ENCODE measurements at places on chromosomes 7 and 10.

- DNase-seq = no peak
These were observed 369 bp upstream of the SCIN start for GRCh38 chr7:12570168-12570533.

GRCh38 chr10:89224739-89225443 lies 17.8 kb upstream of the CH25H start:
- no peak for DNase-seq

DNA sequence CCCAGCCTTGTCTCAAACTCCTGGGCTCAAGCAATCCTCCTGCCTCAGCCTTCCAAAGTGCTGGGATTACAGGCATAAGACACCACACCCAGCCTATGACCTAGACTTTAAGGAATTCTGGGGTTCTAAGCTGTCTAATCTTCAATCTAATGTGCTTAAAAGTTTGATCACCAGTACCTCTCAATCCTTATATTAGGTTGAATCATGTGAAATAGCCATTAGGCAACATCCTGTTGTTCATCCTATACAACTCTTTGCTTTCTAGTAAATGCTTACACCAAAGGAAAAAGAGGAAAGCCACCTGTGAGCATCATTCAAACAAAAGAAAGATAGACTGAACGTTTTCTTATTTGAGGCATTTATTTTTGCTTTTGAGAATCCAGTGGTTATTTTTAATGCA lies 56.0 kb downstream of the ATOH7 start:
- DNase-seq = no peak

GRCh38 chr10:34628174-34628796 lies 186.8 kb downstream of the PARD3 start:
- DNase-seq = no peak

DNA sequence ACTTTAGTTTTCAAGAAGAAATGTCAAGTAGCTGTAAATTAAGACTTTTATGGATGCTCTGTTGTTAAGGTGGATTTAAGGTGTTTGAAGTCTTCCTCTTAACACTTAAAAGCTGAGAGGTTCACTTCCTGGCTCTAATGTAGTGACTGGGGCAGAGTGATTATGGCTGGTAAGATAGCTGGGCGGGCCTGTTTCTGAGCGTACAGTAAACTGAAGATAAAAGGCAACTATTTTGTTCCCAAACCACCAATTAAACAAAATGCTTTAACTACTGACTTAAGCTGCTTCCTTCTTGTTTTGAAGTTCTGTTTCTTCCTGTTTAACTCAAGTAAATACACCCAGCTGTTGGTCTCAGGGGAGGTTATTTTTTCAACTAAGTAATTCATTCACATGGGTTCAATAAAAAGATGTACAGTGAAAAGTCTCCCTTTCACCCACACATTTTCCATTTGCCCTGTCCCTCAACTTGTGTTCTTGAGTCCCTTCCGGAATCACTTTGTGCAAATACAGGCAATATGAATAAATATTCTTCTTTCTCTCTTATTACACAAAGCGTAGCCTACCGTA lies 19.3 kb downstream of the VWA2 start:
- DNase-seq = no peak

DNA sequence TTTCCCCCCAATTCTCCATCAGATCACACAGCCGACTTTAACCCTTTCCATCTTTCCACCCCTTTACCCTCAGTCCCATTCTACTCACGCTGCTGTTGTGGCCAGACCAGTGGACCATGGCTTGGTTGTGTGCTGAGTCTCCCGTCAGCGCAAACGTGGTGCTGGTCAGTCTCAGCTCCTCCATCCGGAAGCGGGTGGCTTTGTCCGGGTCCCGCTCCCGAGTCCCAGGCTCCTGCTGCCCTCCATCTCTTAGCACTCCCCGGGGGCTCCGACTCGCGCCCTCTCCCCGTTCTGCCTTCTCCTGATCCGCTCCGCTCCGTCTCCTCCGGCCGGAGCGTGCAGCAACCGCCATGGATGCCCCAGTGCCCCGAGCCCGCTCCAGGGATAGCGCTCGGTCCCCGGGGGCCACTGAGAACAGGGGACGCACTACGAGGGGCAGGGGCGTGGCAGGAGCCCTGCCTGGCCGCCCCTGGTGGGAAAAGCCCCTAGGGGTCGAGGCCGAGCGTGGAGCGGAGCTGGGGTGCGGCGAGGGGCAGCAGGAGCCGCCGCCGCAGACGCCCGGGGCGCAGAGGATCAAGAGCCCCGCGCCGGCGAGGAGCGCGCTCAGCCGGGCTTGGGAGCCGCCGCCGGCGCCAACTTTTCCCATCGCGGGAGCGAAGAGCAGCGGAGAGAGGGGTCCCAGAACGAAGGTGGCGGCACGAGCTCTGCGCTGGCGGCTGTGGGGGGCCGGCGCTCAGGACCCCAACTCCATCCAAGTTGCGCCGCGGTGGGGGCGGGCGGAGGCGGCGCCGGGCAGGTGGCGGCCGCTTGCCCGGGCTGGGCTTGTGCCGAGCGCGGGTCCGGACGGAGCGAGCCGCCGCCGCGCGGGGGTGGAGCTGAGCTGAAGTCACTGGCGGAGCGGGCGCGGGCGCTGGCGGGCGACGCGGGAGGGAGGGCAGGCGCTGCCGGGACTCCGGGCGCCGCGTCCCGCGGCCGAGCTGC lies at the start of gene SORCS1:
Gene SORCS1, minus strand, starts transcription at position 826 of the 981 bp plus-strand sequence.
- DNase-seq = no peak

GRCh38 chr10:30587522-30588031 lies 42.0 kb downstream of the LYZL2 start:
- DNase-seq = no peak

DNA sequence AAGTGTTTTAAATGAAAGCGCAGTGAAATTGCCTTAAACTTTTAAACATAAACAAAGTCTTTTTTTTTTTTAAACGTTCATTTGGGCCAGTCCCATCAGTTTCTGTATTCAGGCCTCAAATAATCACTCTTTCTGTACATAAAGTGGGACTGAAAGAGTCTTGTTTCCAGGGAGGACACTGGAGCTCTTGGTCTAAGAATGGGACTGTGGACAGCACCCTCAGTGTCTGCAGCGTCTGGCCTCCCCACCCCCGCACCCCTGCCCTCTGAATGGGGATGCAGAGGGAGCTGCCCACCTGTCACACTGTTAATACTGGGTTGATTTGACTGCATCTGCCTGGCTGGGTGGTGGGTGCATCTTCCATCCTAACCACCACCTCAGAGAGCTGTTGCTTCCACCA lies 5.2 kb downstream of the ZNF365 start:
- no peak for DNase-seq

GRCh38 chr10:71713135-71714030 lies 6.2 kb downstream of the C10orf105 start:
- no peak for DNase-seq

DNA sequence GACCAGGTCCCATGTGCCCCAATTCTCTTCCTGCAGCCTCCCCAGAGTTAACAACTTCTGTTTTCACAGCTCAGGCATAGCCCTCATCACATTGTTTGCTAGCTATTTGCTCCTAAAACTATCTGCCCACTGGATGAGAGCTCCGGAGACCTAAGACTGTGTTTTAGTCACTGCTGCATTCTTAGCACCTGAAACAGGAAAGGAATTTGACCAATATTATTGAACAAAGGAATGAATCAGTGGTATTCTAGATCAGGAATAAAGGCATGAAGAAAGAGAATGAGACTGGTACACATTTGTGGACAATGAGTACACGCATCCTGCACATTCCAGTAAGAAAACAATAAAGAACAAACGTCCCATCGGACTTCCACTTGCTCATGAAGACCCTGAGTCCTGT lies 54.8 kb downstream of the PPP1R17 start:
- DNase-seq = no peak

GRCh38 chr10:90197766-90198165 lies 496.4 kb downstream of the KIF20B start:
- no peak for DNase-seq

- no peak for DNase-seq
These were observed 25.7 kb downstream of the PRKAG2 start for GRCh38 chr7:151851145-151851751.

DNA sequence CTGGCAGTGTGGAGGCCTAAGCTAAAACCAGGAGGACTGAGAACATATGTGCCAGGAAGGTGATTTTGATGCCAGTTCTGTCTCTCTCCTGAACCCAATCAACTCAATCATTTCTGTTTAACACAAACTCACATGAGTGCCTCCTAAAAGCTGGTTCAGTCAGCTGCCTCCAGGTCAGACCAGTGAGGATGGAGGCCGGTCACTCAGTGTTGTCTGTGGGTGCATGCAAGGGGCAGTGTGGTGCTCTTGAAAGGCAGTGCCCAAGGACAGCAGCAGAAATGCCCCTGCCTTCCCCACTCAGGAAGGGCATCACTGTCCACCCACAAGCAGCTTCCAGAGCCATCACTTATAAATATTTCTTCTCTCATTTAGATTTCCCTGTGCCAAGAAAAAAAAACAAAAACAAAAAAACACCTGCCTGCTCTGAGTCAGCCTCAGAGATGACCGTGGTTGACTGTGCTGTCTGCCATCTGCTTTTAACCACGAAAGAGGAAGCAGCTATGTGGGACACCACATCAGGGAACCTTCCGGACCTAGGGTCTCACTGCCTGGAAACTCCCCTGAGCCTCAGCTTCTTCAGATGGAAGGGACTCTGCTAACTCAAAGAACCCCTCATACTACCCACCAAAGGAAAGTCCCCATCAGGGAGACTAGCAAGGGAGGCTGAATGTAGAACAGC lies 39.1 kb downstream of the VOPP1 start:
- DNase-seq = peak; percentile 22

- no peak for DNase-seq
These were observed 80.8 kb upstream of the PRSS1 start for GRCh38 chr7:142668495-142668894.

- DNase-seq = no peak
These were observed 169.1 kb downstream of the BMPER start for GRCh38 chr7:34074421-34074820.

- DNase-seq = no peak
These were observed 21.0 kb upstream of the ASB15 start for GRCh38 chr7:123580406-123581161.
